ENCODE measurements at places on chromosomes 4 and X.

GRCh38 chr4:51906167-51906958 is 63.4 kb downstream of the DCUN1D4 start:
- DNase-seq: no peak

- DNase-seq: no peak
Measured at GRCh38 chr4:37891260-37892159, 626 bp downstream of the TBC1D1 start.

DNA sequence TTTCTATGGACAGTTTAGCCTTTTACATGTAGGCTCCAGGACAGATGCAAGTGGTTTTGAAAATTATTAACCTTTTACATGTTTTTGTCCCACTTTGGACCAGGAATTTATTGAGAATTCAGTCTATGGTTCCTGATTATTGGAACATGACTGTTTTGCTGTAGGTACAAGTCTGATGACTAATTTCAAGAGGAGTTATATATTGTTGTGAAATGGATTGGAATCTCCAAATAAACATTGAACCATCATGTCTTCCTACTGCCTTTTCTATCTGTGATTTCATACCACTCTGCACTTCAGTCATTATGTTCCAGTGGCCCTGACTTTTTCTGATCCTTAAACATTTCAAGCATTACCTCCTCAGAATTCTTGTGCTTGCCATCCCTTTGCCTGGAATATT is 35.9 kb downstream of the TBC1D19 start:
- DNase-seq: no peak

GRCh38 chr4:10496200-10496599 is 39.0 kb upstream of the ZNF518B start:
- no peak for DNase-seq

GRCh38 chrX:111831343-111831742 is 44.6 kb upstream of the TRPC5OS start:
- DNase-seq: peak; percentile 53

GRCh38 chr4:19167311-19167710 is 1084.4 kb upstream of the SLIT2 start:
- DNase-seq: no peak

GRCh38 chr4:32775049-32775448 is 2054.9 kb downstream of the PCDH7 start:
- DNase-seq: no peak

- DNase-seq: no peak
Measured at GRCh38 chr4:86791126-86791525, 58.1 kb downstream of the SLC10A6 start.

- DNase-seq: no peak
Measured at GRCh38 chr4:116668190-116668589, 417.2 kb downstream of the TRAM1L1 start.

- no peak for DNase-seq
Measured at GRCh38 chrX:129525162-129525561, 1.9 kb upstream of the SMARCA1 start.

DNA sequence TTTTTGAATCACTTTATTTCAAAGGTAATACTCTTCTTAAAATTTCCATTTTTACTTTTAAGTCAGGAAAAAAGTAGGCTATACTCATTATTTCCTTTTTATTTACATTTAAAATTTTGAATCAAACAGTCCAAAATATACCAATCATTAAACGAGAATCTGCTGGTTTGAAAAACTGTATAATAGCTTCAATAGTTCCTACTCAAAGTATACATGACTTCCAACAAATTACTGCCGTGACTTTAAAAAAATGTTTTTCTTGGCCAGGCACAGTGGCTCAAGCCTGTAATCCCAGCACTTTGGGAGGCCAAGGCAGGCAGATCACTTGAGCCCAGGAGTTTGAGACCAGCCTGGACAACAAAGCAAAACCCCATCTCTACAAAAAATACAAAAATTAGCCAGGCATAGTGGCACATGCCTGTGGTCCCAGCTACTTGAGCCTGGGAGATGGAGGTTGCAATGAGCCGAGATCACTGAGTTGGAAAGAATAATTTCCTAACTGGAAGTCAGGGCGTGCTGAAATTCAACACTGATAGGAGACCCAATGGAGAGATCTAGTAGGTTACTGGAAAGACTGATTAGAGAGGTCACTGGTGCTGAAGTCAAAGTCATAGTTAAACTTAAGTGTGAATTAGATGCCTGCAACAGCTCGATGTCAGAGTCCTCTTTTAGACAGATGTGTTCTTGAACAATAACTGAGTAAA is 9.0 kb downstream of the KLHL8 start:
- no peak for DNase-seq

Measured in NCI-H1105 treated with DMSO at 0.1 percent for 48 hours (cell line).